ENCODE measurements at places on chromosomes 6 and 20.

GRCh38 chr20:48129345-48129942 is 344.2 kb upstream of the SULF2 start:
- DNase-seq = no peak

DNA sequence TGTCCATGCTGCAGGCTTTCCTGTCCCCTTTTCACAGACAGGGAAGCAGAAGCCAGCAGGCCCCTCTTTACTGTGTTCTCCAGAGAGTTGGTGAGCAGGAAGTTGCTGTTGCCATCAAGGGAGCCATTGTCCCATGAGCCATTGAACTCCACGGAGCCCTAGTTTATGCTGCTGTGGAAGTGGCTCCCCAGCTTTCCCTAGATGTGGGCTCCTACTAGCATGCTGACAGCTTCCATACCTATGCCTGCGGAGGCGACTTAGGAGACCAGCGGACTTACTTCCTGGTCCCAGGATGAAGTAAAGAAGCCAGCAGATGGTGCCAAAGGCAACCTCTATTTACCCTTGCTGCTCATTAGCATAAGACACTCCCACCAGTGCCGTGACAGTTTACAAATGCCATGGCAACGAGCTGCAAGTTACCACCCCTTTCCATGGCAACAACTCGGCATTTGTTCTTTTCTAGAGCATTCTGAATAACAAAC is 30.8 kb upstream of the FKBP1A start:
- no peak for DNase-seq

- no peak for DNase-seq
These were observed 32.7 kb downstream of the PLN start for GRCh38 chr6:118580585-118581419.

- DNase-seq = no peak
These were observed 29.7 kb downstream of the LIN28B start for GRCh38 chr6:104986625-104987024.

DNA sequence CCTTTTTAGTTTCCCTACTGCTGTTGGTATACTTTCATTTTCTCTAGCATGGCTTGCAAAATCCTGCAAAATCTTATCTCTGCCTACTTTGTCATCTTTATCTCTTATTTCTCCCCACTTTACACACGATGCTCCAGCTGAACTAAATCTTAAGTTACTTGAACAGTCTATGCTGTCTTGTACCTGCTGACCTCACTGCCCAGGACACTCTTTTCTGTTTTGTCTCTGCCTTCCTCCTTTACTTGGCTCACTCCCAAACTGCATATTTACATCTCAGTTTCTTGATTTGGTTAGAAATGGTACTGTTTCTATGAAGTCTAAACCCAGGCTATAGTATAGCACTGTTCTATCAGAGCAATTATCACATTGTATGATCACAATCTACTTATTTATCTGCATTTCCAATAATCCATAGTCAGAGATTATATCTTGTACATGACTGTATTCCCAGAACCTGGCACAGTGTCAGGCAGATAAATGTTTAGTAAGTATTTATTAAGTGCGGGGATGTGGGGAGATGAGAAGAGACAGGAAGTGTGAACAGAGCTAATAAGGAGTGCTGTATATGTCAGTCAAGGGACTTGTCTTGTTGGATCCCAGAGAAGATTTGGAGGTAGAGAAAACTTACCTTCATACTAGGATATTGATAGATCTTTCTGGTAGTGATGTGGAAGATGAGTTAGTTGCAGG is 57.6 kb downstream of the ADGRG6 start:
- no peak for DNase-seq

GRCh38 chr6:36436466-36436865 is 6.2 kb downstream of the PXT1 start:
- no peak for DNase-seq

DNA sequence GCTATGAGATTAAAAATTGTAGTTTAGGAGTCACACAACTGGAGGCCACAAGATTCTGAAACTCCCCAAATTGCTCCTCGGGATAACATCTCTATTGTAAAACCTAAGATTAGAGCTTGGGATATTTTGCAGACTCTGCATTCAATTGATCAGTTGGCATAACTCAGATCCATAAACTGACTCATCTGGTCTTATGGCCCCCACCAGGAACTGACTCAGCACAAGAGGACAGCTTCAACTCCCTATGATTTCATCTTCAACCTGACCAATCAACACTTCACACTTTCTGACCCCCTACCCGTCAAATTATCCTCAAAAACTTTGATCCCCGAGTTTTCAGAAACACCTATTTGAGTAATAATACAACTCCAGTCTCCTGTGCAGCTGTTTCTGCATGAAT is 257.3 kb downstream of the HAO1 start:
- no peak for DNase-seq

GRCh38 chr6:17470202-17470937 is 77.0 kb downstream of the CAP2 start:
- no peak for DNase-seq

DNA sequence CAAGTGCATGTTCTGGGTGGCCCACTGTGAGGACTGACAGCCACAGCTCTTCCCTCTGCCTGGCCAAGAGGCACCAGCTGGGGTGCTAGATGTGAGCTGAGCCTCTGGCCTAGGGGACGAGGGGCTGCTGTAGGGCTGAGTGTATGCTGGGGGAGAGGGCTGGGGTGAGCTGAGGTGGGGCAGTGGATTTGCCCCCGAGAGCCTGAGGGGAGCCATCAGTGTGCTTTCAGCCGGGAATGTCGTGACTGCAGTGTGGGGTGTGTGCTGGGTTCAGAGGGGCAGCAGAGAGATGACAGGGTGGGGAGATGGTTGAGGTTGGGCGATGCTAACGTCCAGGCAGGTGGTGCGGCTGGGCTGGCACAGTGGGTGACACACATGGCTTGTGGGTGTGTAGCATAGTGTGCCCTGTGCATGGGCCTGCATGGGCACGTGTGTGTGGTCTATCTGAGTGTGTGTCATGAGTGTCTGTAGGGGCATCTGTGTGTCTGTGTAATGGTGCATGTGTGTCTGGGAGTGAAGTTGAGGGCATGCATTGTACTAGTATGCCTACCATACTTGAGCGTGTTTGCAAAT is 46.0 kb upstream of the BLCAP start:
- DNase-seq = no peak
